ENCODE measurements at places on chromosomes 11 and 22.

DNA sequence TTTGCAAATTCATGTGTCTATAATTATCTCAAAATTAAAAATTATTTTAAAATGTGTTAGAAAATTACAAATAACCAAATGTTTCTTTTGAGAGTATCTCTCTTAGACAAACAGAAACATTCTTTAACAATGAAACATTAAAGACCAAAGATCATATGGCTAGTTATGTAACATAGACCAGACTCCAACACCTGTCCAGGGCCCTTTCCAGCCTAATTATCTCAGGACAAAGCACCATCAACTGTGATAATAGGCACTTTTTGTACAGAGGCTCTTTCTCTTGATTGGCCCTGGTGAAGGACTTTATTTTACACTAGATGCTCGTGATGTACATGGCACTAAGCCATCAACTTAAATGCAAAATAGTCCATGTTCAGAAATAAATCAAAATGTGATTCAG, 5.0 kb upstream of the PLEKHA7 start:
- no peak for DNase-seq

- peak; percentile 85 for DNase-seq
Observed at GRCh38 chr11:65487467-65488272, 11.2 kb upstream of the MALAT1 start.

DNA sequence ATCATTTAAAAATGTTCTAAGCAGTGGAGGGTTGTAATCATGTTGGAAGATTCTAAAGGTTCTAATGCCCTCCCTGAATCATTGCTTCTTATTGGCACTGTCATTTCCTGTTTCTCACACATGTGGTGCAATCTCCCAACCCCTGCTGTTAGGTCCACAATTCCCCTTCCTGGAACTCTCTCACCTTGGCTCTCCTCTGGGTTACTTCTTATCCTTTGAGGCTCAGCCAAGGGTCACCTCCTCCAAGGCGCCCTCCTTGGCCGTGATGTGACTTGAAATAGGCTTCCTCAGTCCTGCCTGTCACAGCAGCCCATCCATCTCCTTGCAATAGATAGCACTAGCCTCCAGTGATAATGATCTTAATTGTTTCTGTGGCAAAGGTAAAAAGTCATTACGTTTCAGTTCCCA, 149.8 kb downstream of the TTC17 start:
- no peak for DNase-seq

- DNase-seq: no peak
Observed at GRCh38 chr11:112829971-112830654, 131.1 kb upstream of the NCAM1 start.

GRCh38 chr11:59401262-59401552, 25.0 kb downstream of the OR5A2 start:
- DNase-seq: no peak

DNA sequence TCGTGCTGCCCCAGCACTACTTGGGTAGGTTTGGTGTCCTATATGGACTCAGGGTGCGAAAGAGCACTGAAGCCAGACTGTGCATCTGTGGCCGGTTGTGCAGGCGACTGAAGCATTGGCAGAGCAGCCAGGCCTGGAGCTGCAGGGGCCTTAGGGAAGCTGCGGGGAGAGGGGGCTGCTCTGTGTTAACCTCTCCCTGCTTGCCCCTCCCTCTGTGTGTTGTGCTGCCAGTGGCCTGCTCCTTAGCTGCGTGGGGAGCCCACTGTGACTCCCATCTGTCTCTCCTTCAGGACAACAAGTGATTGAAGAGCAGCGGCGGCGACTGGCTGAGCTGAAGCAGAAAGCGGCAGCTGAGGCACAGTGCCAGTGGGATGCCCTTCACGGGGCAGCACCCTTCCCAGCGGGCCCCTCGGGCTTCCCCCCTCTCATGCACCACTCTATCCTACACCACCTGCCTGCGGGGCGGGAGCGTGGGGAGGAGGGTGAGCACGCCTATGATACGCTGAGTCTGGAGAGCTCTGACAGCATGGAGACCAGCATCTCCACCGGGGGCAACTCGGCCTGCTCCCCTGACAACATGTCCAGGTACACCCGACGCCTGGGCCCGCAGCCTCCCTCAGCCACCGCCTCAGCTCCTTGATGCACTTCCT, 34.3 kb downstream of the TREH start:
- DNase-seq: no peak

GRCh38 chr22:35540595-35541253, at the start of gene RASD2:
RASD2 (plus strand) TSS chr22:35540831; CDS start chr22:35546810, 5,979 bp downstream.
- peak; percentile 54 for DNase-seq

DNA sequence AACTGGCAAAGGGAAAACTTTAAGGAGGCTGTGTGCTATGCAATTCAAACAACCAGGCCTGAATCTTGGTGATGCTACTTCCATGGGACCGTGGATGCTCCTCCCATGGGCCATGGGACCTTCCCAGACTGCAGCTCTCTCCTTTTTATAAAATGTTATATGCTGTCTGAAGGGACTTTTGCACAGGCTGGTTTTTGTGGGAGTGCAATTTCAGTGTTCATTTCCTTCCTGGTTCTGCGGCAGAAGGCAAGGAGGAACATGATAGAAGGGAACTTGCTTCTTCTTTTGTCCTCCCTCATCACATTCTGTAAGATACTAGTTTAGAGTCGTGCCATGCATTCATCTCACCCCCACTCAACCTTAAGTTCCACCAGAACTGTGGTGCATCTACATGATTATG, 68.9 kb downstream of the C11orf58 start:
- DNase-seq: no peak

DNA sequence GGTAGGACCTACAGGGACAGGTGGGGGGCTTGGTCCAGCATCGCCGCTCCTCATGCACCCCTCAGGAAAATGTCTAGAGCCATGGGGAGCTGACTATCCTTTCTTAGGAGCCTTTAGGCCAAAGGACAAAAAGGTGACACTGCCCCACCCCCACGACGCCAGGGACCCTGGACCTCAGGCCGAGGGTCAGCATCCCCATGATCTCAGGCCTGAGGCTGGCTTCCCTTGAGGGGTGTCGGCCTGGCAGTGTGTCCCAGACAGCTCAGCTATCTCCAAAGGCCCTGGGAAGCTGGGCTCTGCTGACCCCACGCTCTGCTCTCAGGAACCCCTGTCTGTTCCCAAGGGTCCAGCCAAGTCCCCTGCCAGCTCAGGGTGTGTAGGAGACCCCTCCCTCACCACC, 16.3 kb downstream of the MRGPRG start:
- DNase-seq: no peak

DNA sequence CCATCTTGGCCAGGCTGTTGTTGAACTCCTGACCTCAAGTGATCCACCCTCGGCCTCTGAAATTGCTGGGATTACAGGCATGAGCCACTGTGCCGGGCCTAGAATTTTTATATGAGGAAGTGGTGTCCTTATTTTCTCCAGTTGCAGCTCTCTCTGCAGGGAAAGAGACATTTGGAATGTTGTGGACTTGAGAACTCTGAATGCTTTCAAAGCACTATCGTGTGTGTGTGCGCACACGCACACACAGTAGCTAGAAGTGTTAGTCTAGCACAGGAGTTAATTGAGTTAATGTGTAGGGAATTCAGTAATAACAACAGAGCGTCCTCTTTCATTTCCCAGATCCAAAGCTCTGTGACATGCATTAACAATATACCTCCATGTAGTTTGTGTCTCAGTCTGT, 164.0 kb upstream of the RASSF10 start:
- DNase-seq: no peak

DNA sequence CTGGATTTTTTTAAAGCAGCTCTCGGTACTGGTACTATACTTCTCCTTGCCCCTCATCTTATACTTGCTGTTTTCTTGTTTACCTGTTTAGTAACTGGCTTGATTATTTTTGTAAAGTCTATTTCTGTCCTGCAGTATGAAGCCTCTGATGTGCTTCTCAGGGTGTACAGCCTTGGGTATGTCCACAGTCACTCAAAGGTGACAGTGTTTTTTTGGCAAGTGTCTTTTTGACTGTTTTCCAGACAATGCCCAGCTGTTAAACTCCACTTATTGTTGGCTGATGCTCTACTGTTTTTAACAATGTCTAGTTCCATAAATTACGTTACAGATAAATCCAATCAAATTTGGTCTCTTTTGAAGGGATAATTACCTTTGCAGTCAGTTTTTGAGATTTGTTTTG, 475.2 kb downstream of the JRKL start:
- no peak for DNase-seq

Data from HuH-7.5 (cell line).